ENCODE measurements at places on chromosomes 11 and 22. TPM values are rescaled to one million over a fixed set of nuclear protein-coding genes. Genes with fewer than 3 reads are reported as not detected.

The OR8A1 gene
- not detected for total RNA-seq

The DGCR2 gene
- total RNA-seq: 41.1 TPM

GRCh38 chr11:120054016-120054752 is 83.7 kb downstream of the TRIM29 start:
- no peak for DNase-seq
- no peaks in the 10 kb centered on the region for H3K36me3 ChIP-seq
- H3K27me3 ChIP-seq: peaks cover 7% of the 10 kb centered on the region

DNA sequence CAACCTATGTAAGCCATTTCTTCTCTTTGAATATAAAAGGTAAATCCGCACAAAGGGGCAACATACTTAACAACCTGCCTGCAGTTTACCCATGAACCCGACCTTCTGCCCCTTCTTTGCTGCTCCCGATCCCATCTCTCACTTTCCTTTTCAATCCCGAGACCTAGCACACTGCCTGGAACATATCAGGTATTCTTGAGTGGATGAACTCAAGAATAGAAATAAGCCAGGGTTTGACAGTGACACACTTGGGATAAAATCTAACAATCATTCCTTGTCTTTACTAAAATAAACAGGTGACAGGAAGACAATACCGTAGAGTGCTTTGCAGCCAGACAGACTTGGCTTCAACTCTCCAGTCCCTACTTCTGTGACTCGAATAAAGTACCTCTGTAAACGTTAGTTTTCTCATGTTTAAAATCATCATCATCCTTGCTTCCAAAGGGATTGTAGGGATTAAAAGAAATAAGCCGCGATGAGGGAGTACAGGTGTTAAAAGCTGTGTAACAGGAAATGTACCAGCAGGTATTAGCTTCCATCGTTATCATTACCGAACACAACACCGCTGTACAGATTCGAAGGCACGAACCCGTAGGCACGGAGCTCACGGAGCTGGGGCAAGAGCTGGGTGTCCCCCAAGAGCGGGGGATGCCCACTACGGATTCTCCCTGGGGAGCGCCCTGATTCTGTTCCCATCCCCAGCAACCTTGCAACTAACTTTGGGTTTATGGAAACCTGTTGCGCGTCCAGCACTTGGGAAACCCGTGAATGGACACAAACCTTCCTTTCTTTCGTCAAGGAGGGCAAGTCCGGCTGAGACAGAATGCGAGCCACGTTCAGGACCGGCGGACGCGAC is 720 bp downstream of the UFD1 start:
- peak overlapping the region; percentile 99 for H3K27ac ChIP-seq
- H3K36me3 ChIP-seq: peaks cover 25% of the 10 kb centered on the region
- H3K4me1 ChIP-seq: peaks cover 9% of the 10 kb centered on the region
- DNase-seq: no peak
- H3K27me3 ChIP-seq: no peaks in the 10 kb centered on the region

Measured in A673 (cell line).